ENCODE measurements at places on chromosomes 2 and 18. TPM values are rescaled to one million over a fixed set of nuclear protein-coding genes. Genes with fewer than 3 reads are reported as not detected.

FBXO15 gene
- not detected for total RNA-seq

SLC5A7 gene
- not detected for total RNA-seq

MEP1B gene
- total RNA-seq, result not detected

HOXD13 gene
- total RNA-seq, result not detected

TCF23 gene
- total RNA-seq, result not detected

C2orf80 gene
- total RNA-seq, result not detected

EMILIN1 gene
- total RNA-seq, result 147 TPM

INHBB gene
- 10.1 TPM for total RNA-seq

TLX2 gene
- not detected for total RNA-seq

LIMS3 gene
- total RNA-seq, result 2.2 TPM

RAB6C gene
- total RNA-seq, result not detected

DPYSL5 gene
- not detected for total RNA-seq

SERPINB11 gene
- total RNA-seq, result not detected

LRRC30 gene
- not detected for total RNA-seq

PSD4 gene
- 13.6 TPM for total RNA-seq

PSMA8 gene
- total RNA-seq, result not detected

NDUFS1 gene
- total RNA-seq, result 110 TPM

TP53I3 gene
- 47.4 TPM for total RNA-seq

CYP27A1 gene
- 35.2 TPM for total RNA-seq

GAREM1 gene
- 3.7 TPM for total RNA-seq

MGAT5 gene
- total RNA-seq, result 34.4 TPM

PRSS56 gene
- not detected for total RNA-seq

COLEC12 gene
- total RNA-seq, result 297 TPM

ADD2 gene
- total RNA-seq, result 0.32 TPM

GPD2 gene
- 48.6 TPM for total RNA-seq

PDCD1 gene
- not detected for total RNA-seq

IL36RN gene
- total RNA-seq, result not detected

ZSWIM2 gene
- total RNA-seq, result 0.81 TPM

CD207 gene
- not detected for total RNA-seq

AMER3 gene
- not detected for total RNA-seq

GALR1 gene
- total RNA-seq, result not detected

BUB1 gene
- total RNA-seq, result 5.0 TPM

RAX gene
- total RNA-seq, result not detected

SPATA3 gene
- total RNA-seq, result not detected

HJURP gene
- total RNA-seq, result 2.6 TPM

SERPINB13 gene
- total RNA-seq, result not detected

RGPD4 gene
- total RNA-seq, result not detected

SERPINB2 gene
- total RNA-seq, result 19.6 TPM

UGT1A3 gene
- total RNA-seq, result not detected

CKAP2L gene
- total RNA-seq, result 3.0 TPM

ITGB6 gene
- total RNA-seq, result 0.61 TPM

GALNT13 gene
- total RNA-seq, result 0.12 TPM

CIB4 gene
- not detected for total RNA-seq

MEMO1 gene
- 26.4 TPM for total RNA-seq

ATL2 gene
- total RNA-seq, result 49.2 TPM

VWC2L gene
- not detected for total RNA-seq

ADAM23 gene
- total RNA-seq, result 0.12 TPM

TFPI gene
- 46.9 TPM for total RNA-seq

PLEKHB2 gene
- total RNA-seq, result 72.6 TPM

TWSG1 gene
- 258 TPM for total RNA-seq

TSPYL6 gene
- total RNA-seq, result not detected

ABCB11 gene
- under 0.01 TPM for total RNA-seq

MIB1 gene
- total RNA-seq, result 72.4 TPM

GALNT5 gene
- total RNA-seq, result 48.7 TPM

DSG3 gene
- total RNA-seq, result 0.36 TPM

ICOS gene
- not detected for total RNA-seq

PIEZO2 gene
- total RNA-seq, result 49.3 TPM

CFAP53 gene
- total RNA-seq, result 0.32 TPM
